ENCODE measurements at places on chromosomes 7 and 10.
A peak's percentile ranks its signal among the peaks of the same experiment; 100 is the strongest.

DNA sequence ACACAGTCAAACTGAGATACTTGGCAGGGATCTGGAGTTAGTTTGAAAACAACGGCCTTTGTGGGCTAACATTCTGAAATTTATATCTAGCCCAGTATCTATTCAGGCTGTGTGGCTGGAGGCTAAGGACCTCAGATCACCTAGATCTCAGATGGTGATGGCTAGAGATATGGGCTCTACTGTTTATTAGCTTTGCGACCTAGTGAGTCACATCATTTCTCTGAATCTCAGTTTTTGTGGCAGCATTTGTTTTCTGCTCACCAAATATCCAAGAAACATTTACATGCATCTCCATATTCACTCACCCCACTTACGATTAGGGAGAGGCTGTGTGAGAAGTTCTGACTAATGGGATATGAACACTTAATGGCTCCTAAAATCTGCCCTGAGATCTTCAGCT lies 503.9 kb downstream of the KIF20B start:
- no peaks in the 10 kb centered on the region for H3K36me3 ChIP-seq
- H3K4me3 ChIP-seq, result no peak overlapping the region
- no peaks in the 10 kb centered on the region for H3K27me3 ChIP-seq
- no peaks in the 10 kb centered on the region for H3K4me1 ChIP-seq

GRCh38 chr7:94440451-94441039 lies 45.9 kb downstream of the COL1A2 start:
- no peak overlapping the region for H3K4me3 ChIP-seq
- DNase-seq, result no peak
- H3K27me3 ChIP-seq, result peaks cover 25% of the 10 kb centered on the region
- H3K36me3 ChIP-seq, result no peaks in the 10 kb centered on the region
- H3K4me1 ChIP-seq, result peaks cover 3% of the 10 kb centered on the region

- H3K4me1 ChIP-seq, result no peaks in the 10 kb centered on the region
- H3K27me3 ChIP-seq, result peaks cover 49% of the 10 kb centered on the region
- peak within 1 kb of the TSS; percentile 21 for H3K4me3 ChIP-seq
- no peak within 1 kb of the TSS for H3K27ac ChIP-seq
- no peak for DNase-seq
These were observed at the start of gene TMEM176A for GRCh38 chr7:150800581-150801241. Gene TMEM176A, plus strand, starts transcription at chr7:150800769. Its CDS starts 782 bp downstream, at chr7:150801551.

GRCh38 chr7:155380976-155381851 lies 76.7 kb upstream of the EN2 start:
- H3K4me3 ChIP-seq, result no peak overlapping the region
- peaks cover 9% of the 10 kb centered on the region for H3K4me1 ChIP-seq
- no peak overlapping the region for H3K27ac ChIP-seq
- H3K27me3 ChIP-seq, result peaks cover 79% of the 10 kb centered on the region
- H3K36me3 ChIP-seq, result no peaks in the 10 kb centered on the region
- no peak for DNase-seq

DNA sequence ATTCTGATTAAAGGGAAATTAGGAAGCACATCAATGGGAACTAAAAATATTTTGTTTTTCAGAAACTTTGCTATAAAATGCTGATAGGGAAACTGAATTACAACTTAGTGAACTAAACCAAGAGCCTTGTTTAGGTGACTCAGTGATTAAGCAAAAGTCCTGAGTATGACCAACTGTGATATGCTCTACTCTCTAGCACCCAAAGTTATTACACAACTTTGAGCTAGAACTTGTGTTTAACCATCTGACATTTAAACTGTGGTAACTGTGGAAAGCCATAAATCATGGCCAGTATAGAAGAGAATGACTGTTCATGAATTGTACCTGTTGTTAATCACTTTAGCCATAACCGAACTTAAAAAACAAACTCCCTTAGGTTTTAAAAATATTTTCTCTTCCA lies 127.4 kb downstream of the ZNF365 start:
- H3K4me3 ChIP-seq, result no peak overlapping the region
- peaks cover 34% of the 10 kb centered on the region for H3K27me3 ChIP-seq
- no peaks in the 10 kb centered on the region for H3K36me3 ChIP-seq
- no peaks in the 10 kb centered on the region for H3K4me1 ChIP-seq

- no peak overlapping the region for H3K27ac ChIP-seq
- H3K27me3 ChIP-seq, result no peaks in the 10 kb centered on the region
- no peak overlapping the region for H3K4me3 ChIP-seq
- DNase-seq, result no peak
These were observed 175.8 kb downstream of the TNS3 start for GRCh38 chr7:47405921-47406800.

- no peaks in the 10 kb centered on the region for H3K27me3 ChIP-seq
- no peak overlapping the region for H3K27ac ChIP-seq
- H3K36me3 ChIP-seq, result no peaks in the 10 kb centered on the region
- no peaks in the 10 kb centered on the region for H3K4me1 ChIP-seq
These were observed 441.2 kb downstream of the PLXDC2 start for GRCh38 chr10:20257422-20257821.

GRCh38 chr10:27138277-27138676 lies 15.9 kb downstream of the YME1L1 start:
- H3K27ac ChIP-seq, result no peak overlapping the region
- H3K27me3 ChIP-seq, result no peaks in the 10 kb centered on the region
- H3K4me3 ChIP-seq, result no peak overlapping the region
- peaks cover 3% of the 10 kb centered on the region for H3K4me1 ChIP-seq
- H3K36me3 ChIP-seq, result peaks cover 49% of the 10 kb centered on the region
- DNase-seq, result no peak

Measured in activated T-helper 2 cell treated with anti-CD3 and anti-CD28 coated beads, Interferon-gamma antibody, Interleukin-2, Interleukin-4, amounts not matched to agents 10 μg/mL and 5 μg/mL and 100 μg/mL, durations not matched to agents 14 hours and 24 hours and 36 hours (primary cell).